ENCODE measurements at places on chromosomes 11 and 22.

- DNase-seq, result no peak
These were observed 266.6 kb downstream of the CADM1 start for GRCh38 chr11:115237578-115237977.

- no peak for DNase-seq
These were observed 36.7 kb upstream of the B3GNT6 start for GRCh38 chr11:76997512-76997911.

DNA sequence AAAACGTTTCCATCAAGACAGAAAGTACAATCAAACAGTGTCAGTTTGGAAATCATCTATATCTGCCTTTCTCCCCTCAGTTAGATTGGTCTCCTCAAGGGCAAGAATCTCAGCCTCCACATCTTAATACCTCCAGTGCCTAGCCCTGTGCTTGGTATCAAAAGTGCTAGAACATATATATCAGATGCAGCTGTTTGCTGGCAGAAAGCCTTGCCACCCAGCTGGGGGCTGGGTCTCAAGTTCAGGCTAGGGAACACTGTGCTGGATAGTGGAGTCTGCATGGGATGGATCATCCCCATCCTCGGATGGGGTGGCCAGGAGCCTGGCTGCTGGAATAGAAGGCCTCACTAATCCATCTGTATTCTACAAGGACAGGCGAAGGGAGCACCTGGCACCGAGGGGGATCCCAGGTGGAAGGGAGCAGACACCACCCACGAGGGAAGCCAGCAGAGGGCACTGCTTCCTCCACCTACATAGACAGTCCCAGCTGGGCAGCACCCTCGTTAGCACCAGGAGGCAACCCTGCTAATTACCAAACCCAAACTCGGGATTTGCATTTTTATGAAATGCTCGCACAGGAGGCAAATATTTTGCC is 602.2 kb downstream of the BUD13 start:
- DNase-seq, result no peak

- no peak for DNase-seq
These were observed 23.2 kb downstream of the ISX start for GRCh38 chr22:35089139-35089538.

GRCh38 chr22:47806894-47807293 is 1044.4 kb downstream of the TBC1D22A start:
- no peak for DNase-seq

GRCh38 chr11:93579187-93579751 is 36.1 kb upstream of the SMCO4 start:
- no peak for DNase-seq

DNA sequence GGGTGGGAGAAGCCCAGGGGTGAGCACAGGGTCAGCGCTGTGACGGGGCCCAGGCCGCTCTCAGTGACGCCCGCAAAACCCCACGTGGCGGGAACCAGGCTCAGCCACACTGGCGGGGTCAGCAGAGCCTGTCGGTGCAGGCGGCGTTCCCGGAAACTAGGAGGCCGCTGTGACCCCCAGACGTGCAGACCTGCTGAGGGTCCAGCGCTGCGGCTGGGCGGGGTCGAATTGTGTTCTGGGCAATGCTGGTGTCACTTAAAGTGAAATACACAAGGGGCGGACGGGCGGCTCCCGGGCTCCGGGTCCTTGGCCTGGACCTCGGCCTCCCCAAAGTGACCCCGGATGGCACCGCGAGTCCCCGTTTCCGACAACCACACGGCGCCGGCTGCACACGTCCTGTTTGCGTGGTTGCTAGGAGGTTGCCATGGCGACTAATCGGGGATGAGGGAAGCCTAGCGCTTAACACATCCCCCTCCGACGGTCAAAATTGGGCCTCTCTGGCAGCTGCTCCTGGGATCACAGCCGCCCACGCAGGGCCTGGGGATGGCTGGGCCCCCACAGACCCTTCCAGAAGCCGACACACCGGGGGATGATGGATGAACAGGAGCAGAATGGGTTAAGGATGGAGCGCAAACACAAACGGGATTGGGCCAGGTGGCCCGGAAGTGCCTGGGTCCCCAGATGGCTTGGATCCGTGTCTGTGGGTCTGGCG is 81.7 kb upstream of the PRR5 start:
- DNase-seq, result peak; percentile 33

DNA sequence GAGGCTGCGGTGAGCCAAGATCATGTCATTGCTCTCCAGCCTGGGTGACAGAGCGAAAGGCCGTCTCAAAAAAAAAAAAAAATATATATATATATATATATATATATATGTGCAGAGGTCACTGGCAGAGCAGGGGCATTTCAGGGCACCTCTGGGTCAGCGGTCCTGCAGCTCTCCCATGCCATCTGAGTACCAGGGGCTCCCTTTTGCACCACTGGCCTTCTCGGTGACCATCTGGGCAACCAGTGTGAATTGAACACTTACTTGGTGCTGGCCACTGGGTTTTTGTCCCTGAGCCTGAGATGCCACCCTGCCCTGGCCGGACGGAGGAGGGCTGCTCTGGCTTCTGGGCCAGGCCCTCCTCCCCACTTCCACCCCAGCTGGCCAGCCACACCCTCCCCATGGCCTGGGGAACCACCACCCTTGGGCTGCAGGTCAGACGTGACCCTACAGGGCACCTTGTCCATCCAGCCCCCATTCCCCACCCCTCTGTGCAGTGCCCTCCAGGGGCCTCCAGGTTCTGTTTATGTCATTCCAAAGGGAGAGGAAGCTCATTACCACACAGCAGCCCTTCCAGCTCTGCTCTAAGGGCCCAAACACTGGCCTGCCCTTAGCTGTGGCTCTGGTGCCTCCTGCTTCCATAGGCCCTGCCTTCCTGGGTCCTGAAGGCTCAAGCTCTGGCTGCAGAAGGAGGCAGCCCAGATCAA is 10.3 kb downstream of the MAPK8IP1 start:
- DNase-seq, result no peak

- no peak for DNase-seq
These were observed 3.1 kb downstream of the ENDOD1 start for GRCh38 chr11:95092549-95093324.

- no peak for DNase-seq
These were observed 4.0 kb upstream of the SEC14L2 start for GRCh38 chr22:30392661-30393321.

GRCh38 chr22:26615149-26615548 is 2.7 kb downstream of the CRYBB1 start:
- DNase-seq, result no peak

- DNase-seq, result no peak
These were observed 4.3 kb downstream of the TP53AIP1 start for GRCh38 chr11:128938156-128938885.

GRCh38 chr22:47046411-47047065 is 284.1 kb downstream of the TBC1D22A start:
- DNase-seq, result no peak

- no peak for DNase-seq
These were observed 68.8 kb downstream of the LRRC32 start for GRCh38 chr11:76601724-76602123.

GRCh38 chr11:93668171-93668570 is 6.7 kb downstream of the CEP295 start:
- DNase-seq, result no peak

GRCh38 chr11:26849036-26849435 is 127.2 kb upstream of the SLC5A12 start:
- DNase-seq, result no peak

DNA sequence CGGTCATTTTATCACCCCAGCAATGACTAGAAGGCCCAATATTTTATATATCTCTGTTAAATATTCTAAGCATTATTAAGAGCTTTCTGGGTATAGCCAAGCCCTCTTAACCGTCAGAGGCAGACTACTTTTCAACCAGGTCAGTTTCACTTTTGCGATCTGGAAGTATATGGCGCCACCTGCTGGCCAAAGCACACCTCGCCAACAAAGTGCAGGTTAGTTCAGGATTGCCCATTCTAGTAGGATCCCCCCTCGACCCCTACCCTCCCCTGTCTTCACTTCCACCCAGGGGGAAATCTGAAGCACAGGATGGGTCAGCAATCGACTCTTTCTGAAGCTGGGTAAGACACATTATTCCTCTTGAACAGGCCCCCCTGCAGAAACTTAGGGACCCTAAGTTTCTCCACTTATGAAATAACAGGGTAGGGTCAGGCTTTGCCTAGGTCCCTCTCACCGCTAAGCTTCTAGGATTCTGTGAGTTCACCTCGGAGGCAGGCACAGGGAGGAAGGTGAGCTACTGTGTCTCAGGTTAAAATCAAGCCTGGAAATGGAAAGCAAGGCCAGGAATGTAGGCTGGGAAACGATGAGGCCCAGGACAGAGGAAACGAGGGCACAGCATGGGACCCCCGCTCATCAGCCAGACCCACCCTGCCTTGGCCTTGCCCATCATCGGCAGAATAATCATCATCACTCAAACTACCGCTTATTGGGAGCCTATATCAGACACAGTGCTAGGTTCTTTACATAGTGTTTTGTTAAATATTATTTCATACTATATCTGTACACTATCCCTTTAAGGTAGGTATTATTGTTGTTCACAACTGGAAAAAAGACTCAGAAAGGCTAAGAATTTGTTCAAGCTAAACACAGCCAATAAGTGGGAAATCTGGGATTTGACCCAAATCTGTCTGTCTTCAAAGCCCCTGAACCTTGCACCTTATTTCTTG is 35.6 kb downstream of the KCNJ1 start:
- DNase-seq, result no peak

- DNase-seq, result no peak
These were observed 1.4 kb upstream of the OVOL1 start for GRCh38 chr11:65785319-65786007.

DNA sequence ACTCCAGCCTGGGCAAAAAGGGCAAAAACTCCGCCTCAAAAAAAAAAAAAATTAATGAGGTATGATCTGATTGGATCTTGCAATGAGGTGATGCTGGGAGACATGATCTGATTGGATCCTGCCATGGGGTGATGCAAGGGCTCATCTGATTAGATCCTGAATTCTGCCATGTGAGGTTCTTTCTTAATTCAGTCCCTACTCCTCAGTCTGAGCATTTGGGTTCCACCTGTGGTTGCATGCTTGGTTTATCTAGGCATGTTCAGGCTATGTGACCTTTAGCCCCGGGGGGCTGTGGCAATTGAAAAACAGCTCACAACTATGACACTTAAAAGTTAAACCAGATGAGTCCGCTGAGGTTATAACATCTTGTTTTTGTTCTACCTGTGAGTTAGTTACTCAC is 4.8 kb upstream of the TRIM6 start:
- DNase-seq, result no peak

DNA sequence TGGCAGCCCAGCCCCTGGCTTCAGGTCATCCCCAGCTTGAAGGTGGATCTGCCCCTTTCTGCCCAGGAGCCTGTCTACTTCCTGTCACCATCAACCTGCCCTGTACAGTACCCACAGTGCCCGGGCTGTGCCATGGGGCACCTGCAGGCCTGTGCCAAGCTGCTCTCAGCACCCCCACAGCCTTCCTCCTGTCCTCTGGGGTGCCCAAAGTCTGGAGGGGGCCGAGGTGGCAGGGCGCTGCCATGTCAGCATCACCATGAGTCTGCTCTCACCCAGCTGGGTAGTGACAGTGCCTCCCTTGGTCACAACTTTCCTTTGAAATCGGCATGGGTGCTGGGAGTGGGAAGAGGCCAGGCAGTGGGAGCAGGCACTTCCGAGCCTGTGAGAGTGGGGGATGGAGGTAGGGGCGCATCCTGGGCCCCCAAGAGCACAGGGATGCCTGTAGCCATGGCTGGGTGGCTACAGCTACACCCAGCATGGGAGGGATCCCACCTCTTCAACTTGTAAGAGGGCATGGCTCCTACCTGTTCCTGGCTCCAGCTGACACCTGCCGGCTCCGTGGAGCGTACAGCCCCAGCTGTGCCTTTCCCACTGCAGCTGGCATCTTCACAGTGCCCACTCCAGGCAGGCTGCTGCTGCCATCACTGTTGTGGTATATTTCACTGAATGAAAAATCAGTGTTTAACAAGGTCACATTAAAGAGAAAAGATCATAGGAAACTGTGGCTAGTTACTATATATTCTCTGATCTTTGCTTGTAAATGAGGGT is 42.9 kb downstream of the RNF169 start:
- DNase-seq, result no peak

DNA sequence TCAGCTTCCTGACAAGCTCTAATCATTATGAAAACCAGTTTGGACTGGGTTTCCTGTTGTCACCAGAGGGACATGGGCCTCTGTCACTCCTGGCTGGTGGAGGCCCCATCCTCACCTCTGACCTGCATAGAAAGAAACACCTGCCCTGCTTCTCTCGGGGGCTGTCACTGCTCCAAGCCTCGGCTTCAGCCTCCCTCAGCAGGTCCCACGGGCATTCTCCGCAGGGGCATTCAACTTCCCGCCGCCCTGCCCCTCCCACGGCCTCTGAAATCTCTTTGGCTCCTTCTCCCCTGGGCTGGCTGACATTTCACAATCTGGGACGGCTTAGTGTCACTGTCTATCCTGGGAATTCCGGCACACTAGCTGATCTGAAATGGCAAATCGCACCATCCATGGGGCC is 257.9 kb downstream of the CTTN start:
- no peak for DNase-seq

DNA sequence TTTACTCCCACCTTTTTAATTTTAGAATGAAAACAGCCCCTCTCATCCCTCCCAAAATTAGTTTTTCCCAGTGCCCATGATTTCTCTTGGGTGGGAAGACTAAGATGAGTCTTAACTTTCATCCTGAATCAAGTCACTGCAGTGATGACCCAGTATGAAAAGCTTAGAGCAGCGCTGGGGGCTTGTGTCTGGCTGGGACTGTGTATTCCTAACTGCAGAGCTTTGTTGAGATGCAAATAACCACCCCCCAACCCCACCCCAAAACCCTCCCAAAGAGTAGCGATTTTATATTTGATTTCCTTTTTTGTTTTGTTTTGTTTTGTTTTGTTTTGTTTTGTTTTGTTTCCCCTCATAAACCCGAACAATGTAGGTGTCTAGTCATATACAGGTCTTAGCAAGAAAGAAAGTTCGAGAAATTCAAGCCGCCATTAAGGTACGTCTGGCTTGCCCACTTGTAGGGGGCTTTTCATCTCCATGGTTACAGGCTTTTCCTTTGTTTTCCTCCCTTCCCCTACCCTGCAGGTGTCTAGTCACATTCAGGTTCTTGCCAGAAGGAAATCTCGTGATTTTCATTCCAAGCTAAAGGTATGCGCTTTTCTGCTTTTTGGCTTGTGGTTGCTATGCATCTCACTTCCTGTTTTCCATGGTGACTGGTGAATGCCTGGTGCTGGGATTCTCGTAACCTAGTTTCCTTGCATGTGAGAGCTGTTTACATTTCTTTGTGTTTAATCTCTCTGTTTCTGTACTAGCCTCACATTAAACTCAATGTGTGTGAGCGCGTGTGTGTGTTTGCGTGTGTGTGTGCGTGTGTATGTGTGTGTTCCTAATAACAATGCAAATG is 144.6 kb upstream of the RASSF10 start:
- DNase-seq, result peak; percentile 64

GRCh38 chr11:88119561-88119960 is 55.7 kb downstream of the RAB38 start:
- no peak for DNase-seq
